ENCODE measurements at places on chromosomes 7 and 10. TPM values are rescaled to one million over a fixed set of nuclear protein-coding genes. Genes with fewer than 3 reads are reported as not detected.

Gene GHRHR
- not detected for total RNA-seq

Gene ZNF680
- 2.6 TPM for total RNA-seq

Gene HEPACAM2
- total RNA-seq: not detected

Gene ARMC3
- total RNA-seq: 0.66 TPM

Gene NAPEPLD
- total RNA-seq: 3.7 TPM

Gene WDFY4
- total RNA-seq: not detected

Gene GATA3
- 3.8 TPM for total RNA-seq

Gene HILPDA
- 25.9 TPM for total RNA-seq

Gene FAM25G
- total RNA-seq: not detected

Gene ATXN7L1
- 6.6 TPM for total RNA-seq

Gene GFRA1
- total RNA-seq: 7.4 TPM

Gene DEPP1
- 1.4 TPM for total RNA-seq

Gene RPEL1
- total RNA-seq: not detected

Gene WNT2
- total RNA-seq: not detected

Gene GRM3
- not detected for total RNA-seq

Gene MARCHF5
- total RNA-seq: 41.8 TPM

Gene FUOM
- total RNA-seq: 9.9 TPM

Gene PIP
- 0.71 TPM for total RNA-seq

Gene ATG9B
- total RNA-seq: 0.55 TPM

Gene PRTFDC1
- total RNA-seq: 22.2 TPM

Gene MOGAT3
- not detected for total RNA-seq

Gene EMX2
- not detected for total RNA-seq

Gene SPDYE6
- total RNA-seq: not detected

Gene HMX3
- not detected for total RNA-seq

Gene GIMAP5
- 0.24 TPM for total RNA-seq

Gene TBATA
- total RNA-seq: not detected

Gene SORBS1
- 0.63 TPM for total RNA-seq

Gene RAPGEF5
- 0.18 TPM for total RNA-seq

Gene ADAMTS14
- total RNA-seq: 0.14 TPM

Gene APBB1IP
- total RNA-seq: 8.5 TPM

Gene NPC1L1
- 0.06 TPM for total RNA-seq
